ENCODE measurements at places on chromosomes 3 and 15.

GRCh38 chr15:80012060-80012726 is 41.2 kb upstream of the BCL2A1 start:
- DNase-seq = no peak

DNA sequence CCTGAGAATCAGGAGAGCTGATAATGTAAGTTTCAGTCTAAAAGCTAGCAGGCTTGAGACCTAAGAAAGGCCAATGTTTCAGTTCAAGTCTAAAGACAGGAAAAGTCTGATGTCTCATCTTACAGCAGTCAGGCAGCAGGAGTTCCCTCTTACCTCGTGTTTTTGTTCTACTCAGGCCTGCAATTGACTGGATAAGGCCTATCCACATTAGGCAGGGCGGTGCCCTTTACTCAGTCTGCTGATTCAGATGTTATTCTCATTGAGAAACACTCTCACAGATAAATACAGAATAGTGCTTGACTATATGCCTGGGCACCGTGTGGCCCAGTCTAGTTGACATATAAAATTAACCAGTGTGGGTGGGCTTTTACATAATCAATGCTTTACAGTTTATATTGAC is 122.4 kb downstream of the NR1D2 start:
- DNase-seq = no peak

GRCh38 chr3:59081071-59081470 is 31.2 kb upstream of the CFAP20DC start:
- DNase-seq = no peak

- no peak for DNase-seq
Measured at GRCh38 chr3:69494185-69494584, 108.3 kb upstream of the FRMD4B start.

DNA sequence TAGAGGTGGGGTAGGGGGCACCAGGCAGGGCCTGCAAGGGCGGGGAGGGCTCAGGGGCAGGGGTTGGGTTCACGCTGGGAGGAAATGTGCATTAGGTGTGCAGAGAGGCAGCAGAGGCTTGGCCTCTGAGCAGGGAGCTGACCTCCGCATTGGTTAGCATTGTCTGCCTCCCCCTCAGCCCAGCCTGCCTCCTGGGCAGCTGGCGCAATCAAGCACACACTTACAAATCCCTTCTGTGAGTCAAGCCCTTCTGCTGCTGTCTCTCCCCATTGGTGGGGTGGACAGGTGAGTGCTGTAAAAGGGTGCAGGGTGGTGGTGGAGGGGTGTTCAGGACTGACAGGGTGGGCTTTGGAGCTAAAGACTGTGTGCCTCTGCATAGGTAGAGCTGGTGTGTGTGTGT is 9.3 kb downstream of the LOXL1 start:
- DNase-seq = no peak

GRCh38 chr3:187063286-187064121 is 75.8 kb downstream of the RPL39L start:
- DNase-seq = no peak

All from fibroblast of gingiva (primary cell).